ENCODE measurements at places on chromosomes 12 and 14.

GRCh38 chr12:129001826-129002225 lies 148.5 kb downstream of the GLT1D1 start:
- no peak for DNase-seq

GRCh38 chr12:3224530-3224903 lies 147.3 kb downstream of the TSPAN9 start:
- DNase-seq, result no peak

DNA sequence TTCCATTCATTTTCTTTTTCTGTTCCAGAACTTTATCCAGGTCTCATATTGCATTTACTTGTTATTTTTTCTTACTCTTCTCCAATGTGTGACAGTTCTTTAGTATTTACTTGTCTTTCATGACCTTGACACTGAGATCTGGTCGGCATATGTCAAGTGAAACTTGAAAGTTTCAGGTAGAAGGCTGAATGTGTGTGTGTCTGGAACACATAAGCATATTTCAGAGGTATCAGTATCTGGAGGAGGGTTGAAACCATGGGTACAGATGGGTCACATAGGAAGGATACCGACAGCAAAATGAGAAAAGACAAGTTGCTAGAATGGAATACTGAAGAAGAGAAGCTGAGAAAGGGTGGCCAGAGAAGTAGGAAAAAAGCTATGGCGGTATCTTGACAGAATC lies 22.5 kb upstream of the PTGDR start:
- no peak for DNase-seq

DNA sequence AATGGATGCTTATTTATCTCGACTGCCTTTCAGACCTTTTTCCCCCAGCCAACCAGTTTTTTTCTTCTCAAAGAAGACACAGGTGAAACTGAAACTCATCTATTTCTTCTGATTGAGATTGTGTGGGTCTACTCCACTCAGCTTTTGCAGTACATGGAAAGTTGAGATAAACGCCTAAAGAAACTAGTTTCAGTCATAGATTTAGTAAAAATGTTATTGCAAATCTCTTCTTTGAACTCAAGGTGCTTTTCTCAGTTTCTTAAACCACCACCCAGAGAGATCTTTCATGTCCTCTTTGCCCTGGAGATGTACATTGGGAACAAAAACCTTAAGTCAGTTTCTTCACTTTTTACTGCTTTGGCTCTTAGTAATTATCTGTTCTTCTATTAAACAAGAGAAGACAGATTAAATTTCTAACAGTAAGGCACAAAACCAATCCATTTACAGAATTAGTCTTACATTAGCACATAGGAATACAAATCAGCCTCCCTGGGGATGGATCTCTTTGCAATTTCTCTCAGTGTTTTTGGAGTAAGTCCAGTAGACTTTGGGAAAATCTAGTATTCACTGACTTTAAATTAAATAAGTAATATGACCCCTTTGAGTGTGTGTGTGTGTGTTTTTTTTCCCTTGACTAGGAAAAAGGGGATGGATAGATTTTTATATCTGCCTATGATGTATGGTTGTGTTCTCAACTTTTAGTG lies 11.6 kb downstream of the FBXW8 start:
- DNase-seq, result no peak

DNA sequence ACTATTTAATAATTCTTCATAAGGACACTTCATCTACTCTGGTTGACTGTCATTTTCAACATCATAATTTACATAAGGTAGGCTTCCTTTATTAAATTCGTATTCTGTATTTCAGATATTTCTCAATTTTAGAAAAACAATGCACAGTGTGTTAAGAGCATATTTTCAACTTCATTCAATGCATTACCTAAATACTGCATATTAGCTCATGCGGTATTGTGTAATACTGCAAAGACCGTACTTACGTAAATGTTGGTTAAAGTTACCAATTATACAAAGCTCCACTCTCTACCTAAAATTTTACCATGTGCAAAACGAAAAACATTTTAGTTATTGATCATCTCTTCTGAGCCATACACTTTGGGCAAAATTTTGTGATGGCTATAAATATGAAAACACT lies 62.8 kb downstream of the EXOC5 start:
- peak; percentile 3 for DNase-seq

DNA sequence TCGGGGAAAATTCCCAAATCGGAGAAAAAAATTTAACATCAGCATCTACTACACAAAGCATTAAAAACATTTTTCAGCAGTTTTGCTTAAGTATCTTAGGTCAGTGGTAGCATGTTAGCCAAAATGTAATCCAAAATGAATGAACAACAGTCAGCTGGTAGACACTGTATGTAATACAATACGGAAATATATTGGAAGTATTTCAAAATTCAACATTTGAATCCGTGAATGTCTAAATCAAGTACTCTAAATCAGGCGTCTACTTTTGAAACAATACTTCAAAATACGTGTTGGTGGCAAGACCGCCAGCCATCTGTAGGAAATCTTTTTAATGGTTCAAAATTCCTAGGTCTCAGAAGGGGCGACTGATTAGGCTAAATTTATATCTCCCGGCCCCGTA lies 1.1 kb downstream of the SCAF11 start:
- DNase-seq, result no peak

GRCh38 chr12:51911788-51912711 lies 4.7 kb downstream of the ACVRL1 start:
- no peak for DNase-seq

- DNase-seq, result no peak
Measured at GRCh38 chr12:4115570-4115969, 158.0 kb upstream of the CCND2 start.

- peak; percentile 38 for DNase-seq
Measured at GRCh38 chr14:102775855-102776760, 1.1 kb upstream of the TRAF3 start.

GRCh38 chr12:50224026-50224692 lies 57.0 kb upstream of the CERS5 start:
- no peak for DNase-seq

DNA sequence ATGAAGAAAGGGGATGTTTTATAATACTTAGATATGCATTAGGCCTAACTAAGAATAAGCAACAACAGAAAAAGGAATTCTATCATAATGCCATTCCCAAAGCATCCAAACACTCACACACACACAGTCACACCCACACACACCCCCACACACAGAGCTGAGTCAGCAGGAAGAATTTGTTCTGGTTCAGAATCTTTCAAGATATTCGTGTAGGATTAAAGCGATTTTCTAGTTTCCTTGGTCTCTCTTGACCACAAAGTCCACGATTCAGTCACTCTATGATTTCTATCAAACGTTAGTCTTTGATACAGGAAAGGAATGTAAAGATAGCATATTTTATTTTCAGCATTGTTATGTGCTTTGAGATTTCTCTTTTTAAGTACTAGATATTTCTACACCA lies 382.6 kb upstream of the DCN start:
- DNase-seq, result no peak

GRCh38 chr12:123712780-123713319 lies 697 bp downstream of the ATP6V0A2 start:
- DNase-seq, result no peak

GRCh38 chr12:40684986-40685385 lies 7.3 kb upstream of the CNTN1 start:
- no peak for DNase-seq

DNA sequence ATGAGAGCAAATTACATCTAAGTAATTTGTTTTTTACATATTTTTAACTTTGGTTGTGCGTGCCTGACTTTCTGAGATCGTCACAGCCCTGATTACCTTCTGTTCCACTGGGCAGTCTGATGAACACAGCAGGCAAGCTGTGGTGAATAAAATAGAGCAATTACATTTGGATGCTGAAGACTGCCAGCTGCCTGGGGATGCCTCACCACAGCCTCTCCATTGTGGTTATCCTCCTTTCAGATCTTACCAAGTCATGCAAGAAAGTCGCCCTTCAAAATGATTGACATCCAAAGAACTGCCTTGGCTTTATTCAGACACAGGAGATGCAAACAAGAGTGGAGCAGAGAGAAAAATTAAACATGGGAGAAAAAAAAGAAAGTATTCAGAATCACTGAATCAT lies 456.6 kb upstream of the TMPO start:
- no peak for DNase-seq

- DNase-seq, result peak; percentile 66
Measured at GRCh38 chr12:32533971-32534590, 134.7 kb downstream of the FGD4 start.

DNA sequence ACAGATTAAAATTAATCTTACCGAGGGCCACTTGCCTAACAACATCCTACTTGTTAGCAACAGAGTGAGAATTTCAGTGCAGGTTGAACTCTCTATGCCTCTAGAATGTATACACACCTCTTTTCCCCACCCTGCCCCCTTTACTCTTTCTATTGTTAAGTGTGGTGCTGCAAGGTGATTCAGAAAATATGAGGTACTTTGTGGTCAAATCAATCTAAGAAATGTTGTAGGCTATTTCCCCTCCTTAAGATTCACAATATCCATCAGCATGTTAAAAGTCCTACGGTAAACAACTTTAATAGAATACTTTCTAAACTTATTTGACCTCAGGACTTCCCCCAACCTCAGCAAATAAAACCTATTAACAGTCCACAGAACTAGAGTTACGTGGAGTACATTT lies 106.0 kb downstream of the LMNTD1 start:
- no peak for DNase-seq

- DNase-seq, result no peak
Measured at GRCh38 chr12:91040096-91040755, 17.6 kb downstream of the KERA start.

- DNase-seq, result no peak
Measured at GRCh38 chr14:87691042-87691881, 301.7 kb downstream of the GALC start.

- no peak for DNase-seq
Measured at GRCh38 chr14:38989922-38990546, 113.0 kb downstream of the SEC23A start.

GRCh38 chr12:45268672-45269411 lies 52.9 kb downstream of the ANO6 start:
- peak; percentile 59 for DNase-seq

- DNase-seq, result no peak
Measured at GRCh38 chr12:802242-803120, 50.1 kb downstream of the WNK1 start.

GRCh38 chr12:98578821-98579220 lies 14.7 kb upstream of the SLC25A3 start:
- no peak for DNase-seq

GRCh38 chr12:62928632-62929031 lies 6.3 kb downstream of the PPM1H start:
- DNase-seq, result no peak

GRCh38 chr12:106919910-106920544 lies 35.7 kb upstream of the TMEM263 start:
- peak; percentile 78 for DNase-seq

GRCh38 chr12:24069532-24070395 lies 120.3 kb upstream of the SOX5 start:
- no peak for DNase-seq

DNA sequence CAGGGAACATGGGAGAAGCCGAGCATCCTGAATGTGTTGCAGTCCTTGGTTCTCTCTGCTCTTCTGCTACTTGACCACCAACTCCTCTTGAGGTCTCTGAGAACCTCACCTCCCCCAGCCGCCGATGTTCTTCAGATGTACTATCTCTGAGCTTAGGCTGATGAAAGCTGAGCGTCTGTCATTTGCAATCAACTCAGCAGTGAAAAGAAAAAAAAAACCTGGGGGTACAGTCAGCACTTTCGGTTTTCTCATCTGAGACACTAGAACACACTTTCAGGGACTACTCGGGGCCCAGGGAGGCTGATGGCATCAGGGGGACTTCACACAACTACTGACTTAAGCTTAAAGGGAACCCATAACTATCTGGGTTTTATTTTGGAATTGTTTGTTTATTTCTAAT lies 9.6 kb upstream of the FLVCR2 start:
- no peak for DNase-seq

- no peak for DNase-seq
Measured at GRCh38 chr14:64089920-64090319, 204.3 kb downstream of the ESR2 start.

DNA sequence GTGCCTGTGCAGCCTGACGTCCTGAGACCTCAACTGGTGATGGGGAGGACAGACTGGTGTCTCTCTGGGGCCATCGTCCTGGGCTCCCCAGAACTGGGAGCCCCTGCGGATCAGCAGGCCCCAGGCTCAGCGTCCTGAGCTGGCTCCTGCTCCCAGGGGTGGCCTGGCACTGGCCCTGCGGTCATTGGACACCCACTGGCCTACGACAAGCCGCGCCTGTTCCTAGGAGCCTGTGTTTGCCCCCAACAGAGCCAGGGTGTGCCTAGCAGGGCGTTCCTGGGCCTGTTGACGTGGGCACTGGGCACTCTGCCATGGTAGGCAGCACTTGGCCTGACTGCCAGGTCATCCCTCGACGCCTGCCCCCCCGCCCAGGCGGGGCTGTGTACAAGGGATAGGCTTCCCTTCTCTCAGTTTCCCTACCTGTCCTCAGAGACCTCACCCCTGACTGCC lies 8.4 kb downstream of the ADSS1 start:
- DNase-seq, result peak; percentile 67

GRCh38 chr14:90523961-90524875 lies 127.4 kb downstream of the CALM1 start:
- no peak for DNase-seq

DNA sequence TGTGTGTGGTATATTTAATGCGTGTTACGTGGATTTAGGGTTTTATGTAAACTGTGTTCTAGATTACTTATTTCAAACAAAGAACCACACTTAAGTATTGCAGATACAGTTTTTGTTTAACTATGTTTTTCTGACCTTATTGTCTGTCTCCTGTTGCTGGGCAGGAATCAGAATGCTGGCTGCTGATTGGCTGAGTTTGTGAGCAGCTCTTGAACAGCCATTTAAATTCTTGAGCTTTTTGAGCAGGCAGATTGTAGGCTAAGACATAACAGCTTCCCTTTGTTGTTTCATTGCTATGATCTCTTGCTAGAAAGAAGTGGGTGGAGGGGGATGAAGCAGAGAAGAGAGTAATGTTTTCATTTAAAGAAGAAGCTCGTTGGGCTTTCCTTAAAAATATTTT lies 52.2 kb downstream of the ATF7IP start:
- DNase-seq, result peak; percentile 63

- no peak for DNase-seq
Measured at GRCh38 chr12:25714198-25714984, 161.3 kb upstream of the LMNTD1 start.

All from hematopoietic multipotent progenitor cell treated with erythropoietin and hydrocortisone succinate and interleukin-3 and kit ligand, for 6 days (in vitro differentiated cells).